Left ventricle myocardium inferior (tissue), 1 donor: ENCODE measurements at places on chromosomes 13 and 19. TPM values are rescaled to one million over a fixed set of nuclear protein-coding genes. Genes with fewer than 3 reads are reported as not detected.
A peak's percentile ranks its signal among the peaks of the same experiment; 100 is the strongest.

LIN7B gene
- 23.4 TPM for total RNA-seq

DNA sequence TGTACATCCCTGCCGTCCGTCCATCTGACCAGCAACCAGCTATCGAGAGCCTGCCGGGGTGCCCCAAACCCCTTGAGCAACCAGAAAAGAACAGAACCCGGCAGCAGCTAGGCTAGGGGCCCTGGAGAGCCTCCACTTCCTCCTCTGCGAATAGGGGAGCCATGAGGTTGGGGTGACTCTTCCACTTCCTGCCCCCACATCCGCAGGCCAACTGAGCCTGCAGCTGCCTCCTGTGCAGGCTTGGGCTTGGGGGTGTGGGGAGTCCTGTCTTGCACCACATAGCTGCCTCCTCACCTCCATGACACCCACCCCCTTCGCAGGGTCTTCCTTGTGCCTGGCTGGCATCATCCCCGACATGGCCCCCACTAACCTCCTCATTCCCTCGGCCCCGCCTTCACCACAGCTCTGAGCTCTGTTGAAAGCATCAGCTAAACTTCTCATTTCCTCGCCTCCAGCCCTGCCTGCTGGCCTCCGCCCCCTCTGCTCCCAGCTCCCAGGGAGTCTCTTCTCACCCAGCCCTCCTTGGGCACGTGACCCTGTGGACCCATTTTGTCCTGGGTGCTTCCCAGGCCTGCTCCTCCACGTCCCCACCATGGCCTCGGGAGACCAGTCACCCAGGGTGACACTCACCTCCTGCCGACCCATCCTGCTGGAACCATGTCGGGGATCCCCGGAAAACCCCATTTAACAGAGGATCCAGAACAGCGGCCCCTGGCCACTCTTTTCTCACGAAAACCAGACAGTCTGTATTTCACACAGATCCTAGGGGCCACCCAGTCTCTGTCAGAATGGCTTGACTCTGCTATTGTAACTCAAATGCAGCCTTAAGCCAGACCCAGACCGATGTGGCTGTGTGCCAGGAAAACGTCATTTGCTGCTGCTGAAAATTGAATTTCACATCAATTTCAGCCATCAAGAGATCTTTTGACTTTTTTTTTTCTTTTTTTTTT, 50.4 kb downstream of the MYO9B start:
- H3K27me3 ChIP-seq, result no peaks in the 10 kb centered on the region
- peak overlapping the region; percentile 74 for H3K27ac ChIP-seq
- H3K4me3 ChIP-seq, result no peak overlapping the region

QPCTL gene
- total RNA-seq, result 2.2 TPM

CD79A gene
- not detected for total RNA-seq

GRCh38 chr13:90502153-90502552, 845.3 kb upstream of the MIR17HG start:
- peak; percentile 26 for DNase-seq
- H3K4me3 ChIP-seq, result no peak overlapping the region
- peak overlapping the region; percentile 69 for H3K27ac ChIP-seq
- H3K36me3 ChIP-seq, result no peaks in the 10 kb centered on the region
- H3K27me3 ChIP-seq, result no peaks in the 10 kb centered on the region

- no peaks in the 10 kb centered on the region for H3K27me3 ChIP-seq
- peaks cover 14% of the 10 kb centered on the region for H3K36me3 ChIP-seq
Observed at GRCh38 chr19:3547301-3547731, 8.3 kb downstream of the TEKTIP1 start.

DNA sequence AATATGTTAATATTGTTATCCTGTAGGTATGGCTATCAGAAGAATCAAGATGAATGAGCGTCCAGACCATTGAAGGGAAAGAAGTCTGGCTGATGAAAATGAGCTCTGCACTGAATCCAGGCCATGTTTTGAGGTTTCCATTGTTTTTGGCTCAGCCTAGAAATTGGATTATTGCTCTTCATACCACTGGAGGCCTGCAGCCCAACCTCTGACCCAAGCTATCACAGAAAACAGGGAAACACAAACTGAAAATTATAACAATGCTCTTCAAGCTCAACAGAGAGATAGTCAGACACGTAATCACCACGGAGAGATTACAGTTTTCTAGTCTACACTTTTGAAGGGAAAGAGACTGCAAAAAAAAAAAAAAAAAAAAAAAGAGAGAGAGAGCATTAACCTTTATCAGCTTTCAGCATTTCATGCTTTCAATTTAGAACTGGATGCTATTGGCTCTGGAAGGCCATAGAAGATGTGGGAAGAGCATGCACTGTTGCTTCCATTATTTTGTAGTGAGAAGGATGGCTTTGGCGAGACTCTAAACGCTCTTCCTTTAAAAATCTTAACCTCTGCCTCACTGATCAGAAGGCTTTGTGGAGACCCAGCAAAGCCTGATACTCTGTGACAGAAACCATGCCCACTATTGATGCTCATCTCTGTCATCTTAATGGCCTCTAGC, 10.8 kb downstream of the EDNRB start:
- peaks cover 13% of the 10 kb centered on the region for H3K36me3 ChIP-seq
- no peak overlapping the region for H3K4me3 ChIP-seq
- no peaks in the 10 kb centered on the region for H3K27me3 ChIP-seq
- H3K27ac ChIP-seq, result peak overlapping the region; percentile 55

DNA sequence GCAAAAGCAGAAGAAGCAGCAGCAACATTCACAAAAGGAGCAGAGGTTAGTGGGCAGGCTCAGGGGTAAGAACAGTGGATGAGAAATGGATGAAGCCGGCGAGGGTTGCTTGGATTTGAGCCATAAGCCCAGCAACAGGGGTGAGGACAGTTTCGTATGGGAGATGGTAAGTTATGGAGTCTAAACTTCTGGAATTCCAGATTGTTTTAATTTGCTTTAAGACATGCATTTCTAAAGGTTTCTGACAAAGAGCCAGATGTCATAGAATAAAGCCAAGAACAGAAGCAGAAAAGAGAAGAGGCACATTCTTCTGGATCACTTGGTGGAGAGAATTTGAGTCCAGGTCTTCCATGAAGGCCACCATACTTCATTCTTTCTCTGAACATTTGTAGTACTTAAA, 76.6 kb downstream of the TNFSF11 start:
- DNase-seq, result no peak
- no peaks in the 10 kb centered on the region for H3K4me1 ChIP-seq
- H3K36me3 ChIP-seq, result no peaks in the 10 kb centered on the region
- no peak overlapping the region for H3K27ac ChIP-seq

DNA sequence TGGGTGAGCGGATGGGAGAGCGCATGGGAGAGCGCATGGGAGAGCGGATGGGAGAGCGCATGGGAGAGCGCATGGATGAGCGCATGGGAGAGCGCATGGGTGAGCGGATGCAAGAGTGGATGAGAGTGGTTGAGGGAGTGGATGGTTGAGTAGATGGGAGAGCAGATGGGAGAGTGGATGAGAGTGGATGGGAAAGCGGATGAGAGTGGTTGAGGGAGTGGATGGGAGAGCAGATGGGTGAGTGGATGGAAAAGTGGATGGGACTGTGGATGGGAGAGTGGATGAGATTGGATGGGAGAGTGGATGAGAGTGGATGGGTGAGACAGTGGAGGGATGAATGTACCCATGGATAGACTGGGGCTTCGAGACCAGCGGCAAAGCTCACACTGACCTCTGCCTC, 8.6 kb upstream of the TEKTIP1 start:
- no peak overlapping the region for H3K27ac ChIP-seq
- DNase-seq, result no peak
- no peak overlapping the region for H3K4me3 ChIP-seq

- no peaks in the 10 kb centered on the region for H3K36me3 ChIP-seq
- no peak overlapping the region for H3K27ac ChIP-seq
- H3K4me1 ChIP-seq, result no peaks in the 10 kb centered on the region
- DNase-seq, result no peak
Observed at GRCh38 chr19:31718032-31718431, 368.8 kb upstream of the TSHZ3 start.

GRCh38 chr19:55451965-55452748, 9.1 kb upstream of the SHISA7 start:
- no peaks in the 10 kb centered on the region for H3K36me3 ChIP-seq
- peak overlapping the region; percentile 37 for H3K4me3 ChIP-seq
- no peak for DNase-seq
- no peak overlapping the region for H3K27ac ChIP-seq

DNA sequence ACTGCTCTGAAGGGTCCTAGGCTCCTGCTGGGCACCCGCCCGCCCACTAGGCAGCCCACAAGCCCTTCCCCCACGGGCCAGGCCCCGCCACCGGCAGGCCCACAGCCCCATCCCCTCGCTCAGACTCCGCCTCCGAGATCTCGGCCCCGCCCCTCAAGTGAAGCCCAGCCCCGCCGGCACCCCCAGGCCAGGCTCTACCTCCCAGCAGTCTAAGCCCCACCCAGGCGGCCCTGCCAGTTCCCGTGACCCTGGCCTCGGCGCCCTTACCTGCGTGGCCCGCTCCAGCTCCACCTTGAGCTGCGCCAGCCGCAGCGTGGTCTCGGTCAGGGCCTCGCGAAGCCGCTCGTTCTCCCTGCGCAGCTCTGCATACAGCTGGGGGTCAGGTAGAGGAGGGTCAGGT, 16.3 kb downstream of the EPS8L1 start:
- peaks cover 53% of the 10 kb centered on the region for H3K36me3 ChIP-seq
- peaks cover 30% of the 10 kb centered on the region for H3K4me1 ChIP-seq
- H3K4me3 ChIP-seq, result no peak overlapping the region
- no peak for DNase-seq
- H3K27me3 ChIP-seq, result no peaks in the 10 kb centered on the region

DNA sequence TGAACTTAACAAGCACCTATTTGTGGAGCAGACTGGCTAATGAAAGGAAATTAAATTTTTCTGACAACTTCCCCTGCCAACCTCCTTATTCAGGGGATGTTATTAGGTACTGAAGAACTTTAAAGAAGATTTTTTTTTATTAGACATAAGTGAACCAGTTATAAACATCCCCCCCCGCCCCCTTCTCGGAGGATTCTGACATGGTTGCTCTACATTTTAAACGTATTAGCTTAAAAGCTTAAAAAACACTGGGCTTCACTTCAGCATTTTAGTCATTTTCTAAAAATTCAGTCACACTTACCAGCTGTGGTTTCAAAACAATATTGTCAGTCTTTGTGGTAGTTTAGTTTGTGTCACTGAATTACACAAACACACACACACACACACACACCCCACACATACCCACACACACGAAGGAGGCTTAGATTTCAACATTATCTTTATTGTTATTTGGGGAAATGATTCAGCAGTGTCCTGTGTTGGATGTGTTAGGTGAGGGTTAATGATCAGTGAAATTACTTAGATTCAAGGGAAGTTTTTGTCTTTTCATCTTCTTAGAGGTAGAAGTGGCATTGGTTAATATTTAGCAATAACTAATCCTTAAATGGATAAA, 145.7 kb downstream of the PCCA start:
- no peaks in the 10 kb centered on the region for H3K27me3 ChIP-seq
- no peaks in the 10 kb centered on the region for H3K36me3 ChIP-seq
- H3K27ac ChIP-seq, result no peak overlapping the region
- peaks cover 38% of the 10 kb centered on the region for H3K4me1 ChIP-seq

DNA sequence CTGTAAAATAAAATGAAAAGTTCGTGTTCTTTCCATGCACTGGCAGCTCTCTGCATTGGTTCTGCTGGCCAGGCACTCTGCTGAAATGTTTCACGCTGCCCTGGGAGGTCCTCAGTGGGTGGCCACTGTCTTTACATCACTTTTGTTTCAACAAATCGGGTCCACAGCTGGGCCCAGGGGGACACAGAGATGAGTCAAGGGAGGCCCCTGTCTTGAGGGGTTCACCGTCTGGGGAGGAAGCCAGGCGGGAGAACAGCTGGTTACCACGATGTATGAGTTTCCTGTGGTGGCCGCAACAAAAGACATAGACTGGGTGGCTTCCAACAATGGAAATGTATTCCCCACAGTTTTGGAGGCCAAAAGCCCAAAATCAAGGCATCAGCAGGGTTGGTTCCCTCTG, 5.1 kb upstream of the KLF2 start:
- H3K27ac ChIP-seq, result peak overlapping the region; percentile 43
- no peak for DNase-seq
- no peaks in the 10 kb centered on the region for H3K27me3 ChIP-seq
- no peak overlapping the region for H3K4me3 ChIP-seq
- H3K4me1 ChIP-seq, result peaks cover 44% of the 10 kb centered on the region

PCP2 gene
- 2.7 TPM for total RNA-seq

UGGT2 gene
- total RNA-seq, result 11.4 TPM
